ENCODE measurements at places on chromosomes 3 and 15.

DNA sequence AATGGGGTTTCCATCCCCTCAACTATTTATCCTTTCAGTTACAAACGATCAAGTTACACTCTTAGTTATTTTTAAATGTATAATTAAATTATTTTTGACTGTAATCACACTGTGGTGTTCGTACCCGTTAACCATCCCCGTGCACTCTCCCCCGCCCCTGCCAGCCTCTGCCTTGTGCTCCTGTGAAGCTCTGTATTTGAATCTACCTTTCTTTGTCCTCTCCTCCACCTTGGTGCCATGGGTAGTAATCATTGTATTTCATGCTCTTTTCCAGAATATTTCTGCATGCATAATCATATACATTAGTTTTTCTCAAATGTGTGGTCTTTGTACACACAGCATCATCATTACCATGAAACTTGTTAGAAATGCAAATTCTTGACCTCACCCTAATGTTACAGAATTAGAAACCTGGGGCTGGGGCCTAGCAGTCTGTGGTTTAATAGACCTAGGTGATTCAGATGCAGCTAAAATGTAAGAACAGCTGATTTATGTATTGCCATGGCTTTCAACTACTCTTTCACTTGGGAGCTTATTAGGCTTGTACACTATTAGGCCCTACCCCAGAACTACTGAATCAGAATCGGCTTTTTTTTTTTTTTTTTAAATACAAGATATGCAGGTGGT, 91.5 kb downstream of the STT3B start:
- DNase-seq, result no peak

GRCh38 chr3:66267031-66267430, 46.2 kb downstream of the SLC25A26 start:
- no peak for DNase-seq

GRCh38 chr3:20074226-20075063, 34.2 kb downstream of the KAT2B start:
- no peak for DNase-seq

- DNase-seq, result no peak
Measured at GRCh38 chr15:25665913-25666312, 197.2 kb downstream of the ATP10A start.

DNA sequence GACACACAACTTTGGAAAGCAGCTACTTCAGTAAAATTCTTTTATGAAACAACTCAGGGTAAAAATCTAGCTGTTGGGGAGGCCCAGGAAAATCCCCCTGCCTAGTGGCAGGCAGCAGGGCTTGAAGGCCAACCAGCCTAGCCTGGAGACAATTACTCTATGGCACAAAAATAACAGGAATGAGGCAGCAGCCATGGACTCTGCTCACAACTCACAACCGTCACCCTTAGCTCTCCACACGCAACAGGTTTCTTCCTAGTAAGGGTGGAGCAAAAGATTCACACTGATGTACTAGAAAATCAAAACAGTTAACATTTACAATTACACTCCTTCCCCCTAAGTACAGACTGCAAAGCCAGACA, 530 bp upstream of the FBXL22 start:
- DNase-seq, result no peak

- no peak for DNase-seq
Measured at GRCh38 chr3:88626456-88627120, 476.8 kb downstream of the C3orf38 start.

DNA sequence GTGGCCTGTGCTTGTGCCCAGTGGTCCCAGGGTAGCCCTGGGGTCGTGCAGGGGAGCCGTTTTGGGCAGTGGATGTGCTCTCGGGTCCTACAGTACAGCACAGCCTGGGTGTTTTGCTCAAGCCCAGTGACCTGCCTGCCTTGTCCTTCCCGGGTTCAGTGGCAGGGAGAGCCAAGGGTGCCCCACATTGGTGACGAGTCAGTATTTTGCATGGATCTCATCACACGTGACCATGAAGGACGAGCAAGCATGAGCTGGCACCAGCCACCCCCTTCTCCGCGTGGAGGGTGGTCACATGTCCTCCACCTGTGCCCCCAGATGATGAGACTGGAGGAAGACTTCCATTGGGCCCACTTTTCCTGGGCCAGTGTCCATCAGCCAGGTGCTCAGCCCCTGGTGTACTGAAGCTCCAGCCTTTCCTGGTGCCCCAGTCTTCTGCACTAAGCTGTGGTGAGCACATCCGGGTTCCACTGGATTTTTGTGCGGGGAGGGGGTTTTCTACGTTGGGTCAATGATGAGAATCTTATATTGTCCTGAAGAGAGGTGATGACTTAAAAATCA, 197.5 kb downstream of the UBE3A start:
- DNase-seq, result no peak

GRCh38 chr3:57164217-57164656, 916 bp downstream of the IL17RD start:
- no peak for DNase-seq

- DNase-seq, result no peak
Measured at GRCh38 chr15:37359101-37359892, 258.9 kb upstream of the MEIS2 start.

DNA sequence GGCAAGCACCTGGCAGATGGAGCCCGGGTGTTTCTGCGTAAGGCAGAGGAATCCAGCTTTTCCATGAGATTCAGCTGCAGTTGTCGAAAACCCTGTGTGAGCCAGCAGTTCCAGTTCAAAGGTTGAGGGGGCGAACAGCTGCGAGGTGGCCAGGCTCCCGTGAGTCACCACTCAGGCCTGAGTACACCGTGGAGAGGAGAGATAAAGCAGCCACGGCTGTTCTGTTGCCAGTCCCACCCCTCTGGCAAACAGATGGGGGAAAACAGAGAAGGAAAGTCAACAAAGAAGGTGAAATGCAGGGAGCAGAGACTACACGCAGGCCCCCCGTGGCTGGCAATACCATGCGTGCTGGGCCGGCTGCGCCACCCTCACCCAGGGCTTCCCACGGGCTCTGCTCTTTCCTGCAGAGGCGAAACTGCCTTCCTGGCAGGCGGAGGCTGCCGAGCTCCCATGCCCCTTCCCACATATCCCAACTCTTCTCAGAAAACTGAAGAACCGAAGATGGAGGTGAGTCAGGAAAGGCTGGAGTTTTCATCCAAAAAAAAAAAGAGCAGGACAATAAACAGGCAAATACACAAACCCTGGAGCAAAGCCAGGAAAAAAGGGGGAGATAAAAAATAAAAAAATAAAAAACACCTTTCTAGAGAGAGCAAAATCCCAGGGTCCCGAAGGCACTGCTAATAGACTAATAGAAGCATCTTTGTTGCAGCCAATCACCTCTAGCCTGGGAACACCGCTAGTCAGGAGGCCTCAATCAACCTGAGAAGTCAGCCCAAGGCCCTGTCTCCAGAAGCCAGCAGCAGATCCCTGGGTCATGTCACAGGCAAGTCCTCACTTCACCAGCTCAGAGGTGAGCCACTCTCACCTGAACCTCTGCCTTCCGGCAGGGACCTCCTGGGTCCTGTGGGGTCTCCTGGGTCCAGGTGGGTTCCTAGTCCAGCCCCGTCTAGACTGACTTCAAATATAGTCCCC, 37.7 kb downstream of the FAM174B start:
- no peak for DNase-seq

- no peak for DNase-seq
Measured at GRCh38 chr3:42747581-42747980, 25.5 kb downstream of the CCDC13 start.

GRCh38 chr3:130687327-130687726, 59.3 kb downstream of the PIK3R4 start:
- no peak for DNase-seq

- no peak for DNase-seq
Measured at GRCh38 chr15:100553468-100553867, 24.7 kb upstream of the CERS3 start.

GRCh38 chr15:51617886-51618285, 4.7 kb downstream of the DMXL2 start:
- DNase-seq, result no peak

All from stimulated activated CD8-positive, alpha-beta memory T cell treated with anti-CD3 and anti-CD28 coated beads, Interleukin-4, amount 100 ng/mL, for 4 hours (primary cell).